ENCODE measurements at places on chromosomes 4 and X.

- no peak for DNase-seq
Observed at GRCh38 chr4:112302320-112303274, 5.4 kb downstream of the ALPK1 start.

DNA sequence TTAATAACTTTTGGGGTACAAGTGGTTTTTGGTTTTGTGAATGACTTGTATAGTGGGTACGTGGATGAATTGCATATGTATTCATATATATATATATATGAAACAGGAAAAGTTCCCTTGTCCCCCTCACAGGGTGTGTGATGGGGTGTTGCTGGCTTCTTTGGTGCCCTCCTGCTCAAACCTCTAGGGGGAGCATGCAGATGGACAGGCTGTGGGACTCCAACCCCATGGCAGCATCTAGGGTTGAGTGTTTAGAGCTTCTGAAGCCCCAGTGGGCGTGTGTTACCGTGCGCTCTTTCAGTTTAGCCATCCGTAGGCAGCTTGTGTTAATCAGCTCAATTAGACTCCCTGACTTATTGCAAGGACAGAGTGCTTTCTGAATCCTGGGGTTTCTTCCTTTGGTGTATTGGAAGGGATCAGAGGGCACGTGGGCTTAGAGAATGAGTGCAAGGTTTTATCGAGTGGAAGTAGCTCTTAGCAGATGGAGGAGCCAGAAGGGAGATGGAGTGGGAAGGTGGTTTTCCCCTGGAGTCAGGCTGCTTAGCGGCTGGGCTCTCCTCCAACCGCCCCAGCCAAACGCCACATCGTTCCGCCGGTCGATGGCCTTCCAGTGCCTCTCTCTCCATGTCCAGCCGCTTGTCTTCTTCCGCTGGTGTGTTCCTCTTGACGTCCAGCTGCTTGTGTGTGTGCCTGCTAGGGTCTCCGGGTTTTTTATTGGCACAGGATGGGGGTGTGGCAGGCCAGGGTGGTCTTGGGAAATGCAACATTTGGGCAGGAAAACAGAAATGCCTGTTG lies 674.4 kb upstream of the LCORL start:
- DNase-seq: peak; percentile 27

DNA sequence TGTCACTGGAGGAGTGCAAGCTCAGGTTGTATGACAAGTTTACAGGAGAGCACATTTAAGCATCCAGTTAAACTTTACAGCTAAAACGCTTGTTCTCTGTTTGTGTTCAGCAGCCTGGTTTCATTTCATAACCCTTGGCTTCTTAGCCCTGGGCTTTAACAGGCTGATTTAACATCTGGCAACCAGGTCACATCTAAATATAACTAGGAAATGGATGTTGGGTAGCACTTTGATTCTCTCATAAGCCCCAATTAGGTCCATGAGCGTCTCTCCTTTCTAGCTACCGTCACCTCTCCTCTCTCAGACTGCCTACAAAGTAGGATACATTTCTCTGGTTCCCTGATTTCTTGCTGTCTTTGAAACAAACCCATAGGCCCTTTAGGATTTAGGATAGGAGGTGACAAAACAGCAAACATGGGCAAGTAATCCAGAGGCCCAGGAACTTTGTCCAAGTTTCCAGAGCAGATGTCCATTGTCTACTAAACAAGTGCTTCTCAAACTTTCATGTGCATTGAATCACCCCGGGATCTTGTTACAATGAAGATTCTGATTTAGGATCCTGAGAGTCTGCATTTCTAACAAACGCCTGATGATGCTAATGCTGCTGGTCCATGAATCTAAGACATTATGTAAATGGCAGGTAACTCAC lies 22.5 kb downstream of the OTUD6A start:
- no peak for DNase-seq

GRCh38 chrX:12685541-12685940 lies 105.7 kb upstream of the PRPS2 start:
- no peak for DNase-seq

DNA sequence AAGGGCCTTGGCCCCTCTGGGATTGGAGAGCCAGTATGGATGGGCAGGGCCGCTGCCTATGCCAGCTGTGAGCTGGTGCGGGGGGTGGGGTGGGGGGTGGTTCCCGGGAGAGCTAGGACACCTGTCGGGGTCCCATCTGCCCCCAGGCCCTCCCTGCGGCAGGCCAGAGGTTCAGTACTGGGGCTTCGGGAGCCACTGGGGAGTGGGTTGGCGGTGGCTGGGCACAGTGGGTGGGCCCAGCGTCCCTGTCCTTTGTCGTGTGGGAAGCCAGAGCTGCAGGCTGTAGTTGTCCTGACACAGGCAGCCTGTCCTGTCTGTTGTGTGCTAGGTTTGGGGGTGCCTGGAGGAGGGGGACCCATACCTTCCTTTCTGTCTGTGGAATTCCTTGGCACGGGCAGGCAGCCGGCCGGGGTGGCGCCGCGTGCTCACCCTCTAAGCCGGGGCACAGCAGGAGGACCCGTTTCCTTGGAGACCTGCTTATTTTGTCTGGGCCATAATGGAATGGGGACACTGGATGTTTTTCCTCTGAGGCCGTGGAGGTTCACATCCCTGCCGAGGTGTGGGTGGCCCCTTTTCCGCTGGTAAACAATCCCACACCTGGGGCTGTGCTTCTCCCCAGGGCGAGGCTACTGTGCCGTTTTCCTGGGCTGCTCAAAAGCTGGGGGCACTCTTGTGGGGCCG lies 14.8 kb downstream of the DOK7 start:
- DNase-seq: peak; percentile 42

DNA sequence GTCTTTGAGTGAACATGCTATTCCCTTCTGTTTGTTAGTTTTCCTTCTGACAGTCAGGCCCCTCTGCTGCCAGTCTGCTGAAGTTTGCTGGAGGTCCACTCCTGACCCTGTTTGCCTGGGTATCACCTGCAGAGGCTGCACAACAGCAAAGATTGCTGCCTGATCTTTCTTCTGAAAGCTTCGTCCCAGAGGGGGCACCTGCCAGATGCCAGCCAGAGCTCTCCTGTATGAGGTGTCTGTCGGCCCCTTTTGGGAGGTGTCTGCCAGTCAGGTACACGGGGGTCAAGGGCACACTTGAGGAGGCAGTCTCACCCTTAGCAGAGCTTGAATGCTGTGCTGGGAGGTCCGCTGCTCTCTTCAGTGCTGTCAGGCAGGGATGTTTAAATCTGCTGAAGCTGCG lies 456.9 kb upstream of the HTR2C start:
- DNase-seq: no peak

DNA sequence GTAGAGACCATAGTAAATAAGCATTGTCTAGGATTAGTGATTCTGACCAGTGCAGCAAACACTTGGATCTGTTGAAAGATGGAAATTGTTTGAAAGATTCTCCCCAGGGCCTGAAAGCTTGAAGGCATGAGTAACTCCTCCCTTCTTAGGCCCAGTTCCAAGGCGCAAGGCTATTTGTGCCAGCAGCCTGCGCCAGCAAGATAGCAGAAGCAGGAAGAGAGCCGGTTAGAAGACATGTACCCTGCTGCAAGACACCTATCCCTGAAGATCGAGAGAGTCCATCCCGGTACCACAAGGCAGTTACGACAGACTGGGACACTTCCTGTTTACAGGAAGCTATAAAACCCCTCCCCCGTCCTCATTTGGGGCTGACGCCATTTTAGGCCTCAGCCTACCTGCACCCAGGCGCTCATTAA lies 72.4 kb upstream of the JADE1 start:
- DNase-seq: no peak

DNA sequence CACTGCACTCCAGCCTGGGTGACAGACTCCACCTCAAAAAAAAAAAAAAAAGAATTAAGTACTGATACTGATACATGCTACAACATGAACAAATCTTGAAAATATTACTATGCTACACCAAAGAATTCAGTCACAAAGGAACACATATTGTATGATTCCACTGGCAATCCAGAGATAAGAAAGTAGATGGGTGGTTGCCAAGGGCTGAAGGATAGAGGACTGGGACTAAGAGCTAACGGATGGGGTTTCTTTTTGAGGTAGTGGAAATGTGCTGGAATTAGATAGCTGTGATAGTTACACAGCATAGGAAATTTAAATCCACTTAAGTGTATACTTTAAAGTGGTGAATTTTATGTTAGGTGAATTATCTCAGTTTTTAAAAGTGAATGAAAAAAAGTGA lies 12.5 kb downstream of the ATP11C start:
- no peak for DNase-seq

- DNase-seq: no peak
Observed at GRCh38 chr4:6018331-6018730, at the start of gene C4orf50. TSS of gene C4orf50 (minus strand) at chr4:6018431.

DNA sequence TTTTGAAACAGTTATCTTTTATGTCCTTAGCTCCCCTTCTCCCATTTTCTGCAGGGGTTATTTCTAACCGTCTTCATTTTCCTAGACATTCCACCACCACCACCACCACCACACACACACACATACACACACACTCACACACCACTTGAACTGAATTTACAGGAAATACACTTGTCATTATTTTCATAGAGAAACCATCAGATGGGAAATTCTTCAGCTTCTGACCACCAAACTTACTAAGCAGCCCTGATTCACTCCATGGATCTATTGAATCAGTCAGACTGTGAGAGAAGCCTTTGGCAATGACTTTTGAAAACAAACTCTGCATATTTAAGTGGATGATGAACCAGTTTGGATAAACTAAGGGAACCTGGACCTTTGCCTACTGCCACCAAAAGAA lies 210.1 kb upstream of the NHS start:
- no peak for DNase-seq

DNA sequence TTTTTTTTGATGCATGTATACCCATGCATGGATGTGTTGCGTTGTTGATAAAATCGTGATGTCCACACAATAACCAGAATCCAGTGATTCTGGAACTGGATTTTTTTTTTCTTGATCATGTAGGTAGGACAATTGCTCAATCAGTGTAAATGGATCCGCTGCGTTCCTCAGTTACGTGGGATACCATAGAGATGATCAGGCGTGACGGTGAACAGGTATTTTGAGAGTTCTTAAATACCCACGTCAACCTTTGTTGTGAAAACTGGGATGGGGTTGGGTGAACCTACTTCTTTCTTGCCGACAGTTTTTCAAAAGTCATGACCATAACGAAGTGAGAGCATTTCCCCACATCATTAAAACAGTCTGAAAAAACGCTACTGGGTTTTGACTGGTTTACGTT lies 913 bp upstream of the SMIM10L2A start:
- no peak for DNase-seq

- DNase-seq: no peak
Observed at GRCh38 chrX:40056420-40056819, 41.3 kb downstream of the BCOR start.

- DNase-seq: no peak
Observed at GRCh38 chrX:25068340-25068739, 52.6 kb upstream of the ARX start.

- no peak for DNase-seq
Observed at GRCh38 chrX:123256378-123256777, 72.3 kb downstream of the GRIA3 start.

- DNase-seq: no peak
Observed at GRCh38 chr4:153622778-153623240, 61.3 kb upstream of the TLR2 start.

GRCh38 chrX:48713847-48714246 lies 17.3 kb downstream of the SUV39H1 start:
- no peak for DNase-seq

- DNase-seq: no peak
Observed at GRCh38 chr4:128942607-128943006, 133.1 kb downstream of the JADE1 start.

DNA sequence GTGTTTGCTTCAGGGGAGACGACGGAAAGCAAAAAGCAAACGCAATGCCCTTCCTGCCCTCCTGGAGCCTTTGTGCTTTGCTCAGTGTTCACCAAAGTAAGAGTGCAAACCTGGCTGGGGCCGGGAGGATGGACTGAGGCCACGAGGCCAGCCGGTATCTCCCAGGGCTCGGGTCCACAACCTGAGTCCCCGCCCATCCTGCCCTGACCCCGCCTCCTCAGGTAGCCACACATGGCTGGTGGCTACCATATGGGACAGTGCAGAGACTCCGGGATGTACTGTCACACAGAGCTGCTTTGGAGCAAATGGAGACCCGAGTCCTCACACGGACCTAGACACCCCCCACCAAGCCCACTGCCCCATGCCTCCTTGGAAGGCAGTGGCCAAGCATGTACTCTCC lies 4.8 kb downstream of the ATP2B3 start:
- no peak for DNase-seq

DNA sequence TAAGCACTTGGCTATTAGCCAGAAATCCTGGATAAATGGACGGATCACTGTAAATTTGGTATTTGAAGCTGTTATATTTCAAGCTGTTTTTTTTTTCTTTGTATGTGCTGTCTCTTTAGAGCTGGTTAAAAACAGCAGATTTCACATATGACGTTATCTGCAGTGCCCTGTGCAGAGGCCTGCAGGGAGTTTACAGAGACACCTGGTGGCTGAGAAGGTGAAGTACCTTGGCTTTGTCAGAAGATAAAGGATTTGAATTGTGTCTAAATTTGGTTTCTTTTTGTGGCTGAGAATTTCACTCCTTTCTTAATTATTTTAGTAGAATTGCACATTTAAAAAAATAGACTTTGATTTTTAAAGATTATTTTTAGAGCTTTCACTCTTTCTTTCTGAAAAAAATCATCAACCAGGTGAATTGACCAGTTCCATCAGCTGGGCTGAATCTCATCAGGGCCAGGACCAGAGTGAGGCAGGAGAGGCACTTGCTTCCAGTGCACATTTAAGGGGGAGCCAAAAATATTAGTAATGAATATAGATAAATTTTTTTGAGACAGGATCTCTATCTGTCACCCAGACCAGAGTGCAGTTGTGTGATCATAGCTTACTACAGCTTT lies 9.6 kb upstream of the CHRNA9 start:
- no peak for DNase-seq

- no peak for DNase-seq
Observed at GRCh38 chr4:87014284-87014782, 79.5 kb downstream of the AFF1 start.

- DNase-seq: no peak
Observed at GRCh38 chr4:98509721-98510120, 148.7 kb downstream of the TSPAN5 start.

DNA sequence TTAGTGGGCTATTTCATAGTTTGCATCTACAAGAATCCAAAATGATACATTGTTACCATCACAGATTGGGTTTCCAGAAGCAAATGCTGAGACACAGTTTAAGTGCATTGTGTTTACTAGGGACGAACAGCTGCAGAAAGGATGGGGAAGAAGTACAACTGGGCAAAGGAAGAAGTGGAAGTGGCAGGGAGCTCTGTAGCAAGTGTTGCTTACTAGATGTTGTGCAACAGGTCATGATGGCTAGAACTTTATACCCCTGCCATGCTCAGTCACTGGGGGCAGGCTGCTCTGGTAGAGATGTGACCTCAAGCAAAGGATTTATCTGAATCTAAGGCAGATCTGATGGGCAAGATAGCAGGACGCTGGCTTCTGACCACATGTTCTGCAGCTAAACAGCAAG lies 76.1 kb upstream of the EMCN start:
- no peak for DNase-seq

GRCh38 chrX:115138040-115138439 lies 51.2 kb upstream of the RBMXL3 start:
- no peak for DNase-seq

- no peak for DNase-seq
Observed at GRCh38 chr4:15318621-15319348, 109.0 kb upstream of the C1QTNF7 start.

- DNase-seq: peak; percentile 5
Observed at GRCh38 chrX:147550217-147550616, 361.5 kb upstream of the FMR1 start.

All from NCI-H524 (cell line).